ENCODE measurements at places on chromosomes 5 and 9. TPM values are rescaled to one million over a fixed set of nuclear protein-coding genes. Genes with fewer than 3 reads are reported as not detected.

OTP gene
- total RNA-seq: 0.19 TPM

TSSK1B gene
- total RNA-seq: not detected

GRCh38 chr5:115941051-115941675, 21.1 kb upstream of the LVRN start:
- H3K27me3 ChIP-seq: no peaks in the 10 kb centered on the region
- no peak for DNase-seq
- no peaks in the 10 kb centered on the region for H3K4me1 ChIP-seq
- no peaks in the 10 kb centered on the region for H3K36me3 ChIP-seq

GZMA gene
- total RNA-seq: 25.1 TPM

DNA sequence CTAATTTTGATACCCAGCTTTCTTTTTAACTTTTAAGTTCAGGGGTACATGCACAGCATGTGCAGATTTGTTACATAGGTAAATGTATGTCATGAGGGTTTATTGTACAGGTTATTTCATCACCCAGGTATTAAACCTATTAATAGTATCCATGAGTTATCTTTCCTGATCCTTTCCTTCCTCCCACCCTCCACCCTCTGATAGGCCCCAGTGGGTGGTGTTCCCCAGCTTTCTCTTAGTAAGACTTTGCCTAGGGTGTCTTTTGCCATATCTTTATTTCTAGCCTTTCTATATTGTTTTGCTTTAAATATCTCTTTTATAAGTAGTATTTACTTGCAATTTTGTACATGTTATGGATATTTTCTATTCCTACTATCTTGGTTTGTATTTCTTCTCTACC, 243.7 kb downstream of the SGCD start:
- H3K36me3 ChIP-seq: no peaks in the 10 kb centered on the region
- H3K4me1 ChIP-seq: no peaks in the 10 kb centered on the region

GRCh38 chr9:104091708-104092107, 2.4 kb upstream of the SMC2 start:
- H3K4me1 ChIP-seq: peaks cover 33% of the 10 kb centered on the region
- peaks cover 9% of the 10 kb centered on the region for H3K36me3 ChIP-seq
- peak overlapping the region; percentile 96 for H3K4me3 ChIP-seq
- peak; percentile 28 for DNase-seq

DNA sequence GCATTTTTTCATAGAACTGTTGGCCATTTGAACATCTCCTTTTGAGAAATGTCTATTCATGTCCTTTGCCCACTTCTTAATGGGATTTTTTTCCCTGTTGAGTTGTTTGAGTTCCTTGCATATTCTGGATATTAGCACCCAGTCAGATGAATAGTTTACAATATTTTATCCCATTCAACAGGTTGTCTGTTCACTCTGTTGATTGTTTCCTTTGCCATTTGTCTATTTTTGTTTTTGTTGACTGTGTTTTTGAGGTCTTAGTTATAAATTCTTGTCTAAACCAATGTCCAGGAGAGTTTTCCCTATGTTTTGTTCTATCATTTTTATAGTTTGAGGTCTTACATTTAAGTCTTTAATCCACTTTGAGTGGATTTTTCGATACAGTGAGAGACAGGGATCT, 139.0 kb upstream of the TNPO1 start:
- H3K36me3 ChIP-seq: no peaks in the 10 kb centered on the region
- no peak overlapping the region for H3K27ac ChIP-seq
- H3K27me3 ChIP-seq: peaks cover 33% of the 10 kb centered on the region
- no peak overlapping the region for H3K4me3 ChIP-seq
- no peaks in the 10 kb centered on the region for H3K4me1 ChIP-seq
- DNase-seq: no peak

DNA sequence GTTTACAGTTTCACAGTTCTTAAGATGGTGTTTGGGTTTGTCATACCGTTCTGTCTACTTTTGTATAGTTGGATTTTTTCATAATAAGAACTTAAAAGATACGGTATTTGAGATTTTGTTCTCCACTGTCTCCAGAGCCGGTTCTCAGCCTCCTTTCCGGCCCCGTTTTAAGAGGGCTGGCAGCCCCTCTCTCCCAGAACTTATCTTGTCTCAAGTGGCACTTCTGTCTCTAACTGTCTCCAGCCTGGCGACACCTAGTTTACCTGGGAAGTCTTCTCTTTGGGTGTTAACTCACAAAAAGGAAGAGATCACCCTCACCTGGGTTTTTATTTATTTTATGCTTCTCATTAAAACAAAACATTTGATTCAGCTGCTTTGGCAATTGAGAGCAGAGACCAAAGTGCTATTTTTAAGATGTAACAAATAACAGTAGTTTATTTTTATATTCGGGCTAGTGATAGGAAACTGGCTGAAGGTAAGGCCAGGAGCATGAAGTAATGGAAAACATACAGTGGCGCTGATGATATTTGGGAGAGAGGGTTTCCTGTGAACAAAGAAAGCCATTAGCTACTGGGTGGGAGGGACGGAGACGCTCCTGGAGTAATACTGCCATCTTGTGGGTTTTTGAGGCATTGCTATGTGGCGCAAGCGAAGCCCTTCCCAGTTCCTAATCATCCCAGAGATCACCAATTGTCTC, 48.3 kb downstream of the ACER2 start:
- H3K27ac ChIP-seq: no peak overlapping the region
- H3K36me3 ChIP-seq: no peaks in the 10 kb centered on the region
- H3K27me3 ChIP-seq: no peaks in the 10 kb centered on the region
- peak overlapping the region; percentile 71 for H3K4me3 ChIP-seq
- H3K4me1 ChIP-seq: peaks cover 11% of the 10 kb centered on the region
